ENCODE measurements at places on chromosomes 3 and 15.

DNA sequence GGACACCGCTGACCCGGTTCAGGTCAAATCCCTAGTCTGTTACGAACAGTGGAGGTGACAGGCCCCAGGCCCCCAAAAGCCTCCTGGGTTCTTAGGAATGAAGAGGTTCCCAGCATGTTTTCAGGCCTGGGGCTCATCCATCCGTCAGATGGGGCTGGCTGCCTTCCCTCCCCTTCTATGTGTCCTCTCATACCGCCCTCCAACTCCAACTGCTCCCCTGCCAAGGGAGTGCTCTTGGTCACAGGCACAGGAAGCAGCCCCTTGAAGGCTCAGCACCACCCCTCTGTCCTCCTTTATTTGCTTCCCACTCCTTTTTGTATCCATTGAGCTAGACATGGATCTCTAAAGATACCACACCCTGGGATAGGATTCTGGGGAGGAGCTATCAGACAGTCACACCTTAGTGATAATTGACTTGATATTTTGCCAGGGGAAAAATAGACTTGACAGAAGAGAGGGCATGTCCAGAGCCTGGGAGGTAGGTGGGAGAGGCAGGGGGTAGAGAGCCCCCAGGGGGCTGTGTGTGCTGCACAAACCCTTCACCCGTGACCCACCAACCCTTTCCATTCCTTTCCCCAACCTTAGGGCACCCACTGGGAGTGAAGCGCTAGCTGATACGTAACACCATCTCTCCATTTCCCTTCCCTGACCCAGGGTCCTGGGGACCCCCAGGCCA is 10.7 kb upstream of the CSPG4 start:
- DNase-seq: peak; percentile 11

DNA sequence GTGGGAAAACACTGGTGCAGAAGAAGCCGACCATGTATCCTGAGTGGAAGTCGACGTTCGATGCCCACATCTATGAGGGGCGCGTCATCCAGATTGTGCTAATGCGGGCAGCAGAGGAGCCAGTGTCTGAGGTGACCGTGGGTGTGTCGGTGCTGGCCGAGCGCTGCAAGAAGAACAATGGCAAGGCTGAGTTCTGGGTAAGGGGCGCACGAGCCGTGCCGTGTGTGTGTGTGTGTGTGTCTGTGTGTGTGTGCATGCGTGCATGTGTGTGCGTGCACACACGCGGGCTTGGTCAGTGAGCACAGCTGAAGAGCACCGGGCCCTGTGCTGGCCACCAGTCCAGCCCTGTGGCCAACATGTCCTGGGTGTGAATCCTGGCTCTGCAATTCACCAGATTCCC is 18.6 kb downstream of the PRKCD start:
- DNase-seq: no peak

DNA sequence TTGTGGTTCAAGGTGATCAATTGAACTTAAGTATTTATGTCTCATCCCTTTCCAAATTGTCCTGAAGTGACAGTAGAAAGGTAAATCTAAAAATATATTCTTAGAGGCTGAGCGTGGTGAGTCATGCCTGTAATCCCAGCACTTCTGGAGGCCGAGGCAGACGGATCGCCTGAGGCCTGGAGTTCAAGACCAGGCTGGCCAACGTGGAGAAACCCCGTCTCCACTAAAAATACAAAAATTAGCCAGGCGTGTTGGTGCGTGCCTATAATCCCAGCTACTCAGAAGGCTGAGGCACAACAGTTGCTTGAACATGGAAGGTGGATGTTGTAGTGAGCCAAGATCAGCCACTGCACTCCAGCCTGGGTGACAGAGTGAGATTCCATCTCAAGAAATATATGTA is 226.6 kb downstream of the DPH6 start:
- no peak for DNase-seq

GRCh38 chr3:119817071-119817470 is 35.2 kb downstream of the NR1I2 start:
- peak; percentile 66 for DNase-seq

DNA sequence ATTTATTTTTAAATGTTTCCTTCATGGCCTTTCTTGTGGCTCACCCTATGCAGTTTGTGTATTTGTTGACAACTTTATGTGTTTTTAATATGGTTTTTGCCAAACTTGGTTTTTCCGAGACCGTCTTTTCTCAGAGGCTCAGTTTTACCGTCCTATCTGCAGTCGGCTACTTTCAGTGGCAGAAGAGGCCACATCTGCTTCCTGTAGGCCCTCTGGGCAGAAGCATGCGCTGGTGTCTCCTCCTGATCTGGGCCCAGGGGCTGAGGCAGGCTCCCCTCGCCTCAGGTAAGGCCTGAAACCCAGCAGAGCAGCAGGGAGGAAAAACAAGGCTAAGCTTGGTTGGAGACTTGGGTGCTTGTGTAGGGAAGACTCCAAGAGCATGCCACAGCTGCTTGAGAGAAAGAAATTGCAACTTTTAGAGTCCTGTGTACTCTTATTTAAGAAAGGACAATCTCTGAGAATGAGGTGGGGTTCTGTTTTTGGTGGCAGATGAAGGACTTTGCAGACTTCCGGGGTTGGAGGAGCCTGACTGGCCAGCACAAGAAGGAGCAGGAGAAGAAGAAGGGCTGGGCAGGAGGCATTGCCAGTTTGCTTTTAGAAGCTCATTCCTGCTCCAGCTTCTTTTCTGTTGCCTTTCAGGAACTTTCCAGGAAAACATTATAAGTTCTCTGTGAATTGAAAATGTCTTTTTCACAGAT is at the start of gene TIGIT:
TSS of gene TIGIT (plus strand) at position 191 of the 698 bp plus-strand sequence. CDS start at position 225, 34 bp downstream.
- no peak for DNase-seq

DNA sequence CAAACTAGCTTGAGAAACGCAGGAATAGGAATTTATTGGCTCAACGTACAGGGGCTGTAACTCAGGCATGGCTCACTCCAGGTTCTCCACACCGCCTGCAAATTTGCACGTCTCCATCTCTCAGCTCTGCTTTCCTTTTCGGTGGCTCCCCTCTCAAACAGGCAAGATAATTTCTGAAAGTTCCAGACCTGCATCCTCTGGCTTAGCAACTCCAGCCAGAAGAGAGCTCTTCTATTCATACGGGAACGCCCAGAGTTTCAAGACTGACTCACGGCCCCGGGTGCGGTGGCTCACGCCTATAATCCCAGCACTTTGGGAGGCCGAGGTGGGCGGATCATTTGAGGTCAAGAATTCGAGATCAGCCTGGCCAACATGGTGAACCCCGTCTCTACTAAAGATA is 139.7 kb upstream of the BNIP2 start:
- DNase-seq: no peak

DNA sequence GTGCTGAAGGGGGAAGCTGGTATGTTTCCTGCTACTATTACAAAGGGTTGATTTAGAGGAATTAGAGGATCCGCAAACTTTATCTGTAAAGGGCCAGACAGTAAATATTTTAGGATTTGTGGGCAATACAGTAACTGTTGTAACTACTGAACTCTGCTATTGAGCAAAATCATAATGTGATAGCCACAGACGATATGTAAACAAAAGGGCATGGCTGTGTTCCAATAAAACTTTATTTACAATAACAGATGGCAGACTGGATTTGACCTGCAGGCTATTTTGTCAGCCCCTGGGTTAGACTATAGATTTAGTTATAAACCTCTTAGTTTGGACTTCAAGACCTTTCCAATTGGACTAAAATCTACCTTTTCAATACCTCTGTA is 27.8 kb upstream of the KCNMB2 start:
- no peak for DNase-seq

DNA sequence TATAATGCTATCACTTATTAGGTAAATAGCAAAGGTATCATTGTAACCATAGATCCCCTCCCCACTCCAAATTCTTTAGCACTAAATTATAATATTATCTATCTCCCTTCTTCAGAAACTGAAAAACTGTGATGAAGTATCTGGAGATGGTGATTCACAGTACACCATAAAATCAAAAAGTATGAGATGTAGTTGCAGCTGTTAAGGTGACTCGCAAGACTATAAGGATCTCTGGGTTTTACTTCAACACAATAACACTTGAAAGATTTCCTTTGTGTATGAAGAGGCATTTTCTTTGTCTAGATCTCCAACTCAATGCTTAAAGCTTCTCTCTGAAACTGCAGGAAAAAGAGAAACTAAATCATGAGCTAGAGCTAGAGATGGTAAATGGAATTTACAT is 46.9 kb downstream of the IFT57 start:
- no peak for DNase-seq

DNA sequence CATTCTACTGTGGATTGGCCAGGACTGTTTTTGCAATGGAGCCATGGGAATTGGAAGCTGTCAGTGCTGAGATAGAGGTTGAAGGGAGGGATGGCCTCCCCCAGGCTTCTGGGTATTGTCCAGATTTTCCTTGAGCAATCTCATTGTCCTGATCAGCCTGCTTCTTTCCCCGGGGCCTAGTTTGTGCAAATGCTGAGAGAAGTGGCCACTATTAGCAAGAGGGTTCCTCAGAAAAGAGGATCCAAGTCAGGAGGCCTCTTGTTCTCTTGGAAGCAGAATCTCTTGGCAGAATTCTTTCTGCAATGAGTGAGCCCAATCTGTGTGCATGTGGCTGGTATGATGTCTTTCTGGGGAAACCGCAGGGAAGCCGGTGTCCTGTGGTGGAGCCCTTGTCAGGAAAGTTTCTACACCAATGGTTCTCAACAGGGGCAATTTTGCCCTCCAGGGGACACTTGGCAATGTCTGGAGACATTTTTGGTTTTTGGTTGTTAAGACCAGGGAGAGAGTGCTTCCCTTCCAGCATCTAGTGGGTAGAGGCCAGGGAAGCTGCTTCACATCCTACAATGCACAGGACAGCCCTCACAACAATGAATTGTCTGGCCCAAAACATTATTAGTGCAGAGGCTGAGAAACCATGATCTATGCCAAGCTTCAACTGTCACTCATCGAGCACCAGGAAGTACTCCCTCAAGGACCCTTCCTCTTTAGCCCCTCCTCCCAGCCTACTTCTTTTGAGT is 2.0 kb downstream of the LIPC start:
- no peak for DNase-seq

- no peak for DNase-seq
Measured at GRCh38 chr15:77085297-77085696, 14.4 kb upstream of the TSPAN3 start.

DNA sequence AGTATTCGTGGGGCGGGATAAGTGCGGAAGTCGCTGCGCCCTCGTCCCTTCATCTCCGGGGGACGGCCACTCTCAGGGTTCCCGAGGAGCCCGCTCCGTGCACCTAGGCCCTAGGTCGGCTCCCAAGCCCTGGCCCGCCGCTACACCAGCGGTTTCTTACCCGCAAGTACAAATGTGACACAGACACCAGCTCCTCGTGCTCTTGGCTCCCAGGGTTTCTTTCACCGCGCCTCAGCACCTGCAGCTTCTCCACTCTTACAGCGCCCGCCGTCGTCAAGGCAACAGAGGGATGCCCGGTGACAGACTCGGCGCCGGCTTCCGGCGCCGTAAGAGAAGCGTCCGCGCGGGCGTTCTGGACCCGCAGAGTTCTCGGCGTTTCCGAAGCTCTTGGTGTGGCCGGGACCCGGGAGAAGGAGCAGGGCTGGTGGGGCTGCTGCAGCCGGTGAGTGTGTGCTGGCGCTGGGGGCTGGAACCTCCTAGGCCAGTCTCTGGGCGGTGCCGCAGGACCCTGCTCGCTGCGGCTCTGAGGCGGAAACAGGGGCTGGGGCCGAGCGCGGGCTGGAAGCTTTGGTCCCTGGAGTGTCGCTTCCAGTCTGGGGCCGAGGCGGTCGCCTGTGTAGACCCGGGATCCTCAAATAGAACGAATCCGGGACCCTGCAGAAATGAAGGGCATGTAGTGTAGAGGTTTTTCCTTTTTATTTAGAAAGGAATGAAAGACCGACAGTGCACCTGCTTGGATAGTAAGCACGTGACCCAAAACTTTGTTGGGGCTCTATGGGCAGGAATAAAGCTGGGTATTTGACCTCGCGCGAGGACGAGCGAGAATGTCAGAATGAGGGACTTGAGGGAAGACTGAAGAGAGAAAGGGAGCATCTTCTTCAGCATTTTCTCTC is 155.4 kb upstream of the GOLGA6L4 start:
- peak; percentile 38 for DNase-seq

- peak; percentile 88 for DNase-seq
Measured at GRCh38 chr3:183253528-183254486, 754 bp downstream of the B3GNT5 start.

DNA sequence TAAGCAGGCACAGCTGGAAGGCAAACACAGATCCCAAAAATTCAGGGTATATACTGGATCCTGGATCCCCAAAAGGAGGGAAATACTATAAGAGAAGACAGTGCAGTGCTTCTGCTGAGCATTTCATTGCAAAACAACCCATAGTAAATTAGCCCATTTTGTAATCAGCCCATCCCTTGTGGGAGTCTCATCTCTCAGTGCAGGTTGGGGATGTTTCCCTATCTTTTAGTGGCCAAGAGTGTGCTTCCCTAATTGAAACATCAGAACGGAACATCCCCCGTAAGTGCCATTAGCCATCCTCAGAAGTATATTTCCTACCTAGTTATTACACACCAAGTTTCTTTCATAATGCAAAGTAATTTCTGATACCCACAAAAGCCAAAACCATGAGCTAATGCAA is 11.2 kb upstream of the MTMR14 start:
- DNase-seq: no peak

DNA sequence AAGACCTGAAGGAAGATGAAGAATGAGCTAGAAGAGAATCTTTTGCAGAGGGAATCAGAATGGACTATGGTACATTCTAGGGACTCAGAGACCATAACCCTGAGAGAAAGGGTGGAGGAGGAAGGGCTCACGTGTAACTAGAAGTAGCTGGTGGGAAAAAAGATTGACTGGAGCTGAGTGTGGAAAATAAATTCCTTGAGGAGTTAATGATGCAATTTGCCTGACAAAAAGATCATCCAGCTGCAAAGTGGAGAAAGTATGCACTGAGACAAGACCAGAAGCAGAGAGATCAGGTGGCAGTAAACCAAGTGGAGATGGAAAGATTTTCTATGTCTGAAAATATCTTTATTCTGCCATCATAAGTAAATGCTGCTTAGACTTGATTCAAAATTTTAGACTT is 52.9 kb upstream of the TBL1XR1 start:
- no peak for DNase-seq

DNA sequence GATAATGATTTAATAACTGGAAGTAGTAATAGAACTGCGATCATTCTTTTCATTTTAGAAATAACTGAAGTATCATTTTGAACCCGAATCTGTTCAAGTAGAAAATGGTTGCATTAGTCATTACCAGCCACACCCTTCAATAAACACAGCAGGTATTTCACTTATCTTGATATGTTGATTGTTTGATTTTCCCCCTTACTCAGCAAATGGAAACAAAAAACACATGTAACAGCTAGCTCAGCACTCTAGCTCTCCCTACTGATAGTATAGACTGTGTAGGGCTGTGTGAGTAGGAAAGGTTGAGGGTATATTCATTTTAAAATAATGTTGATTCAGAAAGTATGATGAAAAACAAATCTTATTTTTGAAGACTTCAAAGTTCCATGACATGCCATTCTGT is 1.1 kb upstream of the GPR149 start:
- DNase-seq: no peak

GRCh38 chr3:37295925-37296324 is 121.5 kb upstream of the LRRFIP2 start:
- DNase-seq: no peak

DNA sequence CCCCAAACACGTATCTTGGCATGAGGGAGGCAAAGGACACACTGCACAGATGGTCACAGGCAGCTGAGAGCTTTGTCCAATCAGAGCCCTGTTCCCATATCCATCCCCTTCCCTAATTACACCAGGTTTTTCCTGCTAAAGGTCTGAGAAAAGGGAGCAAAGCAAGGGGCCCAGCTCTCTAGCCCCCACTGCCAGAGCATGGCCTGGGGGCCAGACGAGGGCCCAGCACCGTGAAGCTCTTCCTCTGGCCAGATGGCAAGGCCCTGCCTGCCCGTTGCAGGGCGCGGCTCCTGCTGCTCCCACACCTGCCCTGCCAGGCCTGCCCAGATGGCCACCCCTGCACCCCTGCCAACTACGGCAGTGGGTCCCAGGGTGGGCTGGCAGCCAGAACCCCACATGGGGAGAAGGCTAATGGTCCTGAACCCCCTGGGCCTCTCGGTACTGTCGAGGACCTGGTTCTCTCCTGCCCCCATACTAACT is 3.2 kb downstream of the SHF start:
- no peak for DNase-seq
